Activated CD8-positive, alpha-beta memory T cell treated with anti-CD3 and anti-CD28 coated beads, Interleukin-2, amount 10 ng/mL, durations not matched to agents 7 days and 5 days (primary cell): ENCODE measurements at places on chromosomes 5 and 9.

DNA sequence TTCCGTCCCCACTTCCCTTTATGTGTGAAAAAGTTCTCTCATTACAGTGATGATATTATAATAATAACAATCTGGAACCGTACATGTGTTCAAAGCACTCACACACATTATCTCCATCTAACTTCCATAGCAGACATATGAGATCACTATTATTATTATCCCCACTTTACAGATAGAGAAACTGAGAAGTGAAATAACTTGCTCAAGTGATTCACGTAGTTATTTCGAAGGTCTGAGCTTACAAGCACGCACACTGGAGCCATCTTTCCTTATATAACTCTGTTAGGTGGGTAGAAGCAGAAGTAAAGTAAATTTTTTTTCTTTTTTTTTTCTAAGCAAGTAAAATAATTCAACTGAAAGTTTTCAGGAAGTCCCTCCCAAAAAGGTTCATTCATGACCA, 62.9 kb upstream of the PTGER4 start:
- no peak for DNase-seq

DNA sequence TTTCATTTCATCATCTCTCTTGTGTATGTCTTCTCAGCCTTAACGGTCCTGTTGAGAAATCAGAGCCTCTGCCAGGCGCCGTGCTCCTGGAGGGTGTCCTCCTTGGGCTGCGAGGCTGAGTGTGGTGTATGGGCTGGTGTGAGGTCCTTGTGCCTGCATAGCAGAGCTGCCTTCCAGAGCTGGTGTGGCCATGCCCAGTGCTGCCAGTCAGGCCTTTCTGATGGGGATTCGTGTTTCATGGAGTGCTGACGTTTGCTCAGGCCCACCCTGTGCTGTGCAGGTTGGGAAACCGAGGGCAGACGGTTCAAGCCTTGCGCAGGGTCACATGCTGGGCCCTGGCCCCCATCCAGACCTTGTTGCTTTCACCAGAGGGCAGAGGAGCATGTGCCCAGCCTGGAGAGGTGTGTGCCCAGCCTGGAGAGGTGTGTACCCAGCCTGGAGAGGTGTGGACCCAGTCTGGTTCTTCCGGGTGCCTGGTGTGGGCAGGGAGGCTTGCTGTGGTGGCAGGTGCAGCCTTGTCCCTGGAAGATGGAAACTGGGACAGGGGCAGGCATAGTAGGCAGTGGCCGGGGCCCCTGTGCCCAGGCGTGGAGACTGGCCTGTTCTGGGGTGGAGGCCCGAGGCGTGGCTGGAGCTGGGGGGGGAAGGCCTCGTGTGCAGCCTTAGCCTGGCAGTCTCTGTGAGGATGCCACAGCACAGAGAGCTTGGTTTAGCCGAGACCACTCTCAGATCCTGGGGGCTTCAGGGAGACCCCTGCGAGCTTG, 84.0 kb downstream of the RXRA start:
- DNase-seq = no peak

GRCh38 chr5:73282383-73282782, 109.4 kb downstream of the TMEM174 start:
- DNase-seq = no peak

DNA sequence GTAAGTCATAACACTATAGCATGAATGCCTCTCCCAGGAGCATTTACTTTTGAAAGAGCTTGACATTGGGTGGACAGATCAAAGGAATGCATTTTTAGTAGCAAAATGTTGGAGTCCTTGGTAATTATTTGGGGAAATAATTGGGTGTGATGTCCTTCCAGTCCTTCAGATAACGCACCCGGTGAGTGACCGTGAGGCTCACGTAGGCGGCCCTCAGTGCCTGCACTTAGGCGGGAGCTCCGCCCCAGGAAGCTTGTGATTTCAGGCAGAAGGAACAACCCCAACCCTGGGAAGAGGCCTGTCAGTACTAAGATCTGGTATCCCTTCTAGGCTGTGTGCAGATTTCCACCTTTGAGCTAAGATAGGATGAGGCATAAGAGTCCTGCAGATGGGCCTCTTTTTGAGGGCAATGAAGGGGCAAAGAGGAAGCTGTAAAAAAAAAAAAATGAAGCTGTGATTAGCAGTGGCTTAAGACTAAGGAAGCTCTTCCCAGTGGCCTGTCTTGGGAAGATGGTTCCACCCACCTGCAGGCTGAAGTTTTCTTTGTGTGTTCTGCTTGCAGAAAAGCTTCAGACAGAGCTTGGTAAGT, 14.9 kb downstream of the BTNL9 start:
- peak; percentile 16 for DNase-seq

DNA sequence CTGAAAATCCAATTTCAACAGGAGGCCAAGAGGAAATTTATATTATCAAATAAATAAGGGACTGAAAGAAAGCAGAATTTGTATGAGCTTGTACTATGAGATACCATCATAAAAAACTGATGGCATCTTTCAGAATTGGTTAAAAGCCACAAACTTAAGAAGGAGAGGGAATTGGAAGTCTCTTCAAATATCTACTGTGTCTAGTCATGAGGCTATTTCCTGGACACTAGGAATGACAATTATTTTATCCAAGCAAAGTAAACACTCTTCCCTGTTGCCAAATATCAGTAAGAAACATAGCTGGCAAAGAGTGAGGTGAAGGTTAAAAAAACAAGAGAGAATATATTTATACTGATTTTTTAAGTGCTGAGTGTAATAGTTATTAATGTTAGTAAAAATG, 101.5 kb upstream of the ARRDC3 start:
- DNase-seq = no peak

GRCh38 chr9:127863191-127863621, 8.7 kb upstream of the ENG start:
- DNase-seq = no peak
